ENCODE measurements at places on chromosomes 13 and 19.

- DNase-seq = peak; percentile 72
Observed at GRCh38 chr13:42969565-42970172, 22.4 kb downstream of the EPSTI1 start.

DNA sequence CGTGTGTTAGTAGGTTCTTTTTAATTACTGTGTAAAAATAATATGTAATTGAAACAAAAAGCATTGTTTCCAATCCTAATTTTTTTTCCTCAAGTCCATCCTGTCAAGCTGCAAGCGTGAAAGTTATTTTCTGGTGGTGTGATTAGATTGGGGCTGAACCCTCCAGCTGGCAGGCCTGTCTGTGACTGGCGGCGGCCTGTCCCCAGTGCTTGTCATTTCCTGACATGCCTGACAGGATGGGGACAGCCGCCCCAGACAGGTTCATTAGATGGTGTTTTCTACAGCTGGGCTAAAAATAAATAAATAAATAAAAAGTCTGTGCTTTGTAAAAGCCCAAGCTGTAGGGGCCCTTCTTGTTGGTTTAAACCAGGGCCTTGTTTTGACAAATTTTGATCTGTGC is 53.7 kb upstream of the MAB21L1 start:
- no peak for DNase-seq

GRCh38 chr13:52177276-52177675 is 17.9 kb upstream of the NEK3 start:
- no peak for DNase-seq

GRCh38 chr19:17953869-17954268 is 13.0 kb upstream of the KCNN1 start:
- no peak for DNase-seq

DNA sequence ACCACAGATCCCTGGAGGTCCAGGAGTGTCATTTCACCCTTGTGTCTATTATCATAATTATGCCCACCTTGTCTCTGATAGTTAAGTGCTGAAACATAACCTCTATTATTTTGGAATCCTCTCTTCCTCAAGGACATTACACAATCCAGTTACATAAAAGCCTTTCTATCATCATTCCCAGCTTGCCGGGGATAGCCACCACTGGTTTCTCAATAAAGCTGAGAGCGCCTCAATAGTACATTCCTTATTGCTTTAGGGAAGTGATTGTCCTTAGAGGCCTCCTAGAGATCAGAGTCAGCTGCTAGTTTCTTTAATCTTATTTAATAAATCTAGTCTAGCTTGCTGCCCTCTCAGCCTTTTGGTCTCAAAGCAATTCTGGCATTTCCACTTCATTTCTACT is 490.0 kb upstream of the ATXN8OS start:
- no peak for DNase-seq
